Fibroblast of the conjunctiva (primary cell): ENCODE measurements at places on chromosomes 1 and 21.

DNA sequence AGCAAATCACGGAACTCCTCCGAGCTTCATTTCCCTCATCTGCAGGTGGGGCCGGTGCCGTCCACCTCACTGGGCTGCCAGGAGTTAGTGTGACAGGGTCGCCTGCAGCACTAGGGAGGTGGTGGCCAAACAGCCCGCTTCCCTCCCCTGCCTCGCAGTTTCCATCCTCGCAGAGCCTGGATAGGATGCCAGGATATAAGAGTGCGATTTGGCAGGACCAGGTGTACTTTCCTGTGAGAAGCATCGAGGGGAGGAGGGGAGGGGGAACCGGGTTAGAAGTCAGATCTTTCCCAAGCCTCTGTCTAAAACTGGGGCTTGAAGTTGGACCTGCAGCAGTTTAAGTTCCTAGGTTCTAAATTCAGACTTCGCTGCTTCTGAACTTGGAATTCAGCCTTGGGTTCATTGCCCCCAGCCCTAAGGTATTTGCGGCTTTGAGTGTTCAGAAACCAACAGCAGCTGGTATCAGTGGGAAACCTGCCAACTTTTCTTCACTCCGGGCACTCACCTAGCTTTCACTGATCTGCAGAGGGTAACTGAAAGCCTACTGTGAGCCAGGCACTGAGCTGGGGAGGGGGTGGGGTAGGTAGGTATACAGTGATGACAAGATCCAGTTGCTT lies 1.7 kb upstream of the JUN start:
- DNase-seq, result no peak

DNA sequence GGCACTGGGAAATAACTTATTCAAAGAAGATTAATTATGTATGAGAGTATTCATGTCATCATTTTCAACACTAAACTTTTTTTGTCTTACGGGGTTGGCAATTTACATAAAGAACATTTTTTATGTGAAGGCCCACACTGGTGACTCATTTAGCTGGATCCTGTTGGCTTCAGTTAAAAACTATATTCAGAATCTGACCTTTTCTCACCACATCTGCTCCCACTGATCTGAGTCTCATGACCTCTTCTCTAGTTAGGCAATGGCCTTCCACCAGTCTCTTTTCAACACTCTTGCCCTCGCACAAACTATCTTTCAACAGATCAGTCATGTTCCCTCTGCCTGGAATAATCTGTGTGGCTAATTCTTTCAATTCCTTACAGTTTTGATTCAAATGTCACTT lies 53.4 kb downstream of the TMPRSS15 start:
- peak; percentile 53 for DNase-seq

GRCh38 chr1:24683713-24684162 lies 40.6 kb downstream of the SRRM1 start:
- DNase-seq, result peak; percentile 64

- DNase-seq, result no peak
Observed at GRCh38 chr1:3351449-3352298, 102.8 kb upstream of the ARHGEF16 start.

DNA sequence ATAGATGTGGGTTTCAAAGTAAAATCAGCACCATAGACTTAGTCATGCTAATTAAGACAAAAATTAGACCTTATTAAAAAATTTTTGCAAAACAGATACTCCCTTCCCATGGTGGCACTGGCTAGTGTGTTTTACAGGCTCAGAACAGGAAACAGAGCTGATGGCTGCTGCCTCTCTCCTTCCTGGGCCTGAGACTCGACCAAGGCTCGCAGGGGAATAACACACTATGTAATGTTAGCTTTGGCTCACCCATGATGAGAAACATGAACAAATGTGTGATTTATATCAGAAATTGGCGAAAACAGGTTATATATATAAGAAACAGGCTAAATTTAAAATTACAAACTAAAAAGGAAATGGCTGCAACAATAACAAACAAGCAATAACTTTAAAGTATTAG lies 50.7 kb downstream of the ERG start:
- DNase-seq, result no peak

GRCh38 chr1:193211539-193211938 lies 25.1 kb upstream of the B3GALT2 start:
- DNase-seq, result peak; percentile 32

DNA sequence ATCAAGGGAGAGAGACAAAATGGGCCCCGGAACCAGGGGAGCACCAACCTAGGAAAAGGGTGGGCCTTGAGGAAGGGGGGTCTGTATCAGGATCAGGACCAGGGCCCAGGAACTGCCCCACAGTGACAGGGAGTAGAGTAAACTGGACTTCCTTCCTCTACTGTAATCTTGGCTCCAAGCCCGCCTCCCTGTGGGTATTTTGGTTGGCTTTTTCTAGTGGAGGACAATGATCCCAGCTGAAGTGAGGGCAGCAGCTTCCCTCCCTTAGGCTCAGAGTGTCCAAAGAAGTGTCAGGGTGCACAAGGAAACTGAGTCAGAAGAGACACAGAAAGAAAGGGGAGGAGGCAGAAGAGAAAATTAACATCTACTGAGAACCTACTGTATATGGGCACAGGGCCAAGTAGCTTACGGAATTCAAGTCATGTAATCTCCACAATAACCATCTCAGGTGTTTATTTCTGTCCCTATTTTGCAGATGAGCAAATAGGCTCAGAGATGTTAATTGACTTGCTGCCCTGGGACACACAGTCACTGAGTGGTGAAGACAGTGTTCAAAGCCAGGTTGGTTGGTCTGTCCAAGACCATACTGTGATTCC lies 4.8 kb downstream of the UBQLN4 start:
- DNase-seq, result no peak

- no peak for DNase-seq
Observed at GRCh38 chr21:44527156-44527982, 12.6 kb downstream of the KRTAP10-1 start.

- no peak for DNase-seq
Observed at GRCh38 chr1:7539769-7540175, 231.3 kb upstream of the VAMP3 start.

DNA sequence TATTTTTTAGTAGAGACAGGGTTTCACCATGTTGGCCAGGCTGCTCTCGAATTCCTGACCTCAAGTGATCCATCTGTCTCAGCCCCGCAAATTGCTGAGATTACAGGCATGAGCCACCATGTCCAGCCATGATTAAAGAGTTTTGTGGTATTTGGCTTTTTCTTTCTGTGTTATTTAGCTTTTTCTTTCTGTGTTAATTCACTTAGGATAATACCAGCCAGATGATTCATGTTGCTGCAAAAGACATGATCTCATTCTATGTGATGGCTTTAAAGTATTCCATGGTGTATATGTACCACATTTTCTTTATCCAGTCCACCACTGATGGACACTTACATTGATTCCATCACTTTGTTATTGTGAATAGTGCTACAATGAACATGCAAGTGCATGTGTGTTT lies 1135.2 kb downstream of the AMY1C start:
- no peak for DNase-seq
